Peyer's patch (tissue), 4 donors: ENCODE measurements at places on chromosomes 11 and 22. TPM values are rescaled to one million over a fixed set of nuclear protein-coding genes. Genes with fewer than 3 reads are reported as not detected.

TRPM5 gene
- total RNA-seq = 24.2 TPM

DNA sequence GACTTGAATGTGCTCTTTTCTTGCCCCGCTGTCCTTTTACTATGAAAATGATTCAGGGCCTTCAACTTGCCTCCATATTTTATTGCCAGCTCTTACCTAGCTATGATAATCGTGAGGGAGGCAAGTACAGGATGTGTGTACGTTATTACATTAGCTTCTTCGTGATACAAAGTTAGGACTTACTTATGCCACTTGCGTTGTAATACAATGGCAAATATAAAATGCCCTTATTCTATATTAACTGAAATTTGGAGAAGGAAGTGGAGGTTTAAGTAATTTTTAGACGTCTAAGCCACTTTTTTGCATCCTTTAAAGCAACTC lies 10.8 kb upstream of the CCT8L2 start:
- no peak for DNase-seq

TRIM64C gene
- total RNA-seq = not detected

- no peak for DNase-seq
These were observed 63.2 kb upstream of the HSPA8 start for GRCh38 chr11:123125169-123125568.

- DNase-seq = no peak
These were observed 300.2 kb downstream of the LARGE1 start for GRCh38 chr22:33620085-33620484.

DNA sequence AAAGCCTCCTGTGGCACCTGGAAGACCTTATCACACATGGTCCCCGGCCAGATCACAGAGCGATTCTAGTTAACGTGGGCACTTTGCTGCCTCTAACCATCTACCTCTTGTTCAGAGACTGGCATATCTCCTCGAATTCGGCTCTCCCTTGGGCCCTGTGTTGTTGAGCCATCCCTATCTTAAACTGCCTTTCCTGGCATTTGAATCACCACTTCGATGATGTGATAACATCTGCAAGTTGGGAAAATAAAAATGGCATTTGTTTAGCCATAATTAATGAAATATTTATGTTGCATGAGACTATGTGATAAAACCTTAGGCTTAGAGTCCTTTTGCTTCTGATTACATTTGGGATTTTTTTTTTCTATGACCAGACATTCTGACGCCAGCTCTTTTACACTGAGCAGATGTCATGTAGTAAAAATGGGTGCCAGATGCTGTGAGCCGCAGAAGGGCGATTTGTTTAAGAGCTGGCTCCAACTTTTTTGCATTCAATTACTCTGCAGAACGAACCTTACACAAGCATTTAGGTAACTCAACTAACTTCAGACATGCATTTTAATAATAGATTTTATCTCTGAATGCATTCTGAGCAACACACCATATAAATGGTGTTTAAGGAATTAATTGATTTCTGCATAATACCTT lies 58.5 kb upstream of the PARVA start:
- DNase-seq = no peak

OR51E2 gene
- total RNA-seq = 0.85 TPM

GRCh38 chr11:36030731-36031281 lies 86.9 kb downstream of the LDLRAD3 start:
- no peak for DNase-seq

GRCh38 chr11:43712676-43713075 lies 32.1 kb downstream of the HSD17B12 start:
- DNase-seq = no peak

SCN4B gene
- 2.3 TPM for total RNA-seq

DNA sequence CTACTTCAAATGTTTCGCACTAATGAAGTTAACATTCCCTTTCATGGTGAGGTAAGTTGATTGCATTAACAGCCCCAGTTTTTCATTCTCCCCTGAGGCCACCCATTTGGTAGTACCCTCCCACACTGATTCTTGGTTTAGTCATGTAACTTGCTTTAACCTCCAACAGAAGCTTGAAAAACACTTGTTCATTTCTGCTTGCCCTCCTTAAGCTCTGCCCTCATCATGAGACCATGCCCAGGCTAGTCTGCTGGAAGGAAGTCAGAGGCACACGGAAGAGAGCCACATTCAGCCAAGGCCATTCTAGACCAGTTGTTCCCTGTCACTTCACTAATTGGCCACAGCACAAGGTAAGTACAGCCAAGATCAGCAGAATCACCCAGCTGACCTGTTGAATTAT lies 50.7 kb upstream of the CD44 start:
- no peak for DNase-seq

DNA sequence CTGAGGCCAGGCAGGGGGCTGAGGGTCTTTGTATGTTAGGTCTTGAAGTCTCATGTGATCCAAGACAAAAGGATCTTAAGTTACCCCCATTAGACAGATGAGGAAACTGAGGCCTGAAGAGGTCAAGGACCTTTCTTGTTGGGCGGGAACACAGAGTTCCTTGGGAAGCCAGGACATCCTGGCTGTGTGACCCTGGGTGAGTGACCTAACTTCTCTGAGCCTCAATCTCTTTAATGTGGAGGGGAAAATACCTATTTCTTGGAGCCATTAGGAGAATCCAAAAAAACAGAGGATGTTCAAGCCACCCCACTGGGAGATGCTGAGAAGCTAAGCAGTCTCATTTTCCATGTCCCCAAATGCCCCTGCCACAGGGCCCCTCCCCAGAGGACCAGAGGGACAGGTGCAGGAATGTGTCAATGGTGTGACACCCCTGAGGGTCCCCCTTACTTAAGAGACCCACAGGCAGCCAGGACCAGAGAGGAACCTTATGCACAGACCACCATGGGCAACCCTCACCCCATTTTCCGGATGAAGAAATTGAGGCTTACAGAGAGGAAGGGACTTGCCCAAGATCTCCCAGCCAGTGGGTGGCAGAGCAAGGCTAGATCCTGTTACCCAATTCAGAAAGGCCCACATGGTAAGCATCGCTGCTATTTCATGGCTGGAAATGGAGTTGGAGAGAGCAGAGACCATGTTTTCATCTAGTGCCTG lies 8.0 kb downstream of the RAC2 start:
- DNase-seq = no peak

PITPNM1 gene
- total RNA-seq = 126 TPM

DNA sequence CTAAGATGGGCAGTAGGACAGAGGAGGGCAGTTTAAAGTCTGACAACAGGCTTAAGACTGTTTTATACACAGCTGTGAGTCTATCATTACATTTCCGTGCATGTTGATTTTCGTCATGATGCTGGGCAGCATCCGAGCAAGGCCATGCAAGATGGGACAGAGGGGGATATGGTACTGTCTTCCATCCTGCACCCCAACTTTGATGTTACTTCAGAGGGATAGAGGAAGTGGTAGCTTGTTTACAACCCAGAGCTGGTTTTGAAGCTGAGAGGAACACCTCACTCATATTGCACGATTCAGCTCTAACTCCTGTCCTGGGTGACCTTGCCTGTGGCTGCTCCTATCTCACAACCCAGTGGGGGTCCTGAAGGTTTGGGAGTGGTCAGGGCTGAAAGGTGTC lies 3.0 kb upstream of the SORL1 start:
- no peak for DNase-seq

DNA sequence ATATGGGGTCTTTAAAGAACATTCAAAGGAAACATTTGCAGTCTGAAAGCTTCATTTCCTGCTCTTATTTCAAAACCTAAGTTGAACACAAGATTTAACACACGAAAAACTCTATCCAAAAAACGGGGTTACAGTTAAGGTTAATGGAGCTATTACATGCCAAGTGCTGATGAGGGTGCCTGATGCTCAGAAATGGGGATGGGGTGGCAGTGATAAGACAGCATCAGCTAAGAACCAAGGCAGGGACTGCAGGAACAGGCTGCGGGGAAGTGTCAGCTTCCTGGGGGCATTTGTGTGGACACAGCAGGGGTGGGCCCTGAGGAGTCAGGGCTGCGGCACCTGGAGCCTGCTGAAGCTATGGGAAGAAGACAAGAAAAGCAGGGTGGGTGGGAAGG lies 12.2 kb downstream of the DGCR2 start:
- no peak for DNase-seq

GRCh38 chr22:39625569-39626537 lies 55.3 kb downstream of the CACNA1I start:
- DNase-seq = no peak

DNA sequence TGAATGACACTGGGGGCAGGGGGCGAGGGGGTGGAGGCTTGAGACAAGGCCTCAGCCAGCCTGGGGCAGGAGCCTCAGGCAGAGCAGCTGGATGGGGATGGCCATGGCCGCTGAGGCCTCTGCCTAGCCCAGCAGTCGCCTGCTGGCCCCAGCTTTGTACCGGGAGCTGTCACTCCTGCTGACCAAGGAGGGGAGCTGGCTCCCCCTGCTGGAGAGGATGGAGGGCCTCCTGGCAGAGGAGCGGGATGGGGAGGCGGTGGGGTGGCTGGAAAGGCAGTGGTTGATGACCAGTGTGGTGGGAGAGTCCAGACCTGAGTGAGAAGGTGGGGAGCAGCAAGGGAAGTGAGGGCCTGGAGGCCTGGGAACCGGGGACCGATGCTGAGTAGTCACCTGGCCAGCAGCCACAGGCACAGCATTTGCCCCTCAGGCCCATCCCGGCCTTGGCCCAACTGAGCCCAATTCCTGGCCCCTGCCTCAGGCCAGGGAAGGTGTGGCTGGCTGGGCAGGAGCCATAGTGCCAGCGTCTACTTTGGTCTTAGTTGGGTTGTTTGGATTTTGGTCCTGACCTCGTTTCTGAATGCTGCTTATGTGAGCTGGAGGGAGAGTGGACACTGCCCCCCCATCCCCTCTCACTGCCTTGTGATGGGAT lies 6.0 kb upstream of the SUSD2 start:
- DNase-seq = peak; percentile 69

DNA sequence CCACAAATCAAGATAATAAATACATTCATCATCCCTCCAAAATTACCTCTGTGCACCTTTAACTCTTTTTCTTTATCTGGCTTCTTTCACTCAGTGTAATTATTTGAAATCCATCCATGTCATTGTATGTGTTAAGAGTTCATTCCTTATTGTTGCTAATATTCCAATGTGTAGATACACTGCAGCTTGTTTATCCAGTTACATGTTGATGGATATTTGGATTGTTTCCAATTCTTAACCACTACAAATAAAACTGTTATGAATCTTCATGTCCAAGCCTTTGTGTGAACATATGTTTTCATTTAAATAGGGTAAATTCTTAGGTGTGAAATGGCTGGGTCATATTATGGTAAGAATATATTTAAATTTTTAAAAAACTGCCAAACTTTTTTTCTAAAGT lies 323.3 kb upstream of the NCAM1 start:
- DNase-seq = no peak

- DNase-seq = no peak
These were observed 14.7 kb upstream of the ARHGAP8 start for GRCh38 chr22:44737406-44738346.

TBX10 gene
- total RNA-seq = 16.9 TPM

OR8A1 gene
- total RNA-seq = not detected

OR52I1 gene
- not detected for total RNA-seq

- DNase-seq = peak; percentile 79
These were observed 1.4 kb downstream of the C11orf24 start for GRCh38 chr11:68270196-68271022.

DNA sequence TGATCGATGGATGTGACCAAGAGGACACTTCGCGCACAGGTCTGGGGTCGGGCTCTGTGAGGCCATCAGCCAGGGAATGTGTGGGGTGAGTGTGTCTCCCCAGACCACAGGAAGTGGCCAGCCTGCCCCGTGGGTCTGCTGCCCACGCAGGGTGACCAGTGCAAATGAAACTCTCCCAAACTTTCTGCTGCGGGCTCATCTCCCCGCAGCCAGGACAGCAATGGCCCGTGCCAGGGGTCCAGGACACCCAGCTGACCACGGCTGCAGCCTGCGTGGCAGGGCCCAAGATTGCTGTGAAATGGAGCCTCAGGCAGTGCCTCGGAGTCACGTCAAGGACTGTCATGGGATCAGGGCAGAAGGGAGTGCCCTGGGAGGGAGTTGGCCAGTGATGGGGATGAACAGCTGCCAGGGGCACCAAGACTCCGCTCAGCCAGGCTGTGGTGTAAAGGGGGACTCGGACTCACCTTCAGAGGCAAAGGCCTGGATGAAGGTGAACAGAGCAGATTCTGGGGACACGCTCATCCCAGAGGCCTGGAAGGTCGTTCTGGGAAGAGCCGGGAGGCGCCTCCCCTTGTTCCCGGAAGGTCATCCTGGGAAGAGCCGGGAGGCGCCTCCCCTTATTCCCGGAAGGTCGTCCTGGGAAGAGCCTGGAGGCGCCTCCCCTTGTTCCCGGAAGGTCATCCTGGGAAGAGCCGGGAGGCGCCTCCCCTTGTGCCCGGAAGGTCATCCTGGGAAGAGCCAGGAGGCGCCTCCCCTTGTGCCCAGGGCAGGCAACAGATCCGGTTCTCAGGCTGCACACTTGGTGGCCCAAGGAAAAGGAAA lies 252.6 kb downstream of the BRD1 start:
- DNase-seq = peak; percentile 29

- no peak for DNase-seq
These were observed at the start of gene FXYD6 for GRCh38 chr11:117876341-117877119. FXYD6 (minus strand) TSS chr11:117876658; CDS start chr11:117842776, 33,882 bp downstream.

DNA sequence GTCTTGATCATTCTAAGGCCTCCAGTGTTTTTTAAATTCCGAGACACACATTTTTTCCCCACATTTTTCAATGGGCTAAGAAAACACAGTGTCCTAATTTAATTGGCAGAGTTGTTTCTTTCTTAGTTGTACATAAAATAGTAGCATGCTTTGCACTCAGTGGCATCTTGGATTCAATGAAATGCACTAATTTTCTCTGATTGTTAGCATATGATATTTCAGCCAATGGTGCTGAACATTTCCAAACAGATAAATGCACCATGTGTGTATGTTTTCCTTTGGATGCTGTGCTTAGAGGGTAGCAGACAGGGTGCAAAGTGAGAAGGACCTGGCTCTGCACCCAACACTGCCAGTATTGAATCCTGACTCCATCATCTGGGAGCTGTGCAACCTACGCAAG lies 103.5 kb downstream of the LDLRAD3 start:
- no peak for DNase-seq

DNA sequence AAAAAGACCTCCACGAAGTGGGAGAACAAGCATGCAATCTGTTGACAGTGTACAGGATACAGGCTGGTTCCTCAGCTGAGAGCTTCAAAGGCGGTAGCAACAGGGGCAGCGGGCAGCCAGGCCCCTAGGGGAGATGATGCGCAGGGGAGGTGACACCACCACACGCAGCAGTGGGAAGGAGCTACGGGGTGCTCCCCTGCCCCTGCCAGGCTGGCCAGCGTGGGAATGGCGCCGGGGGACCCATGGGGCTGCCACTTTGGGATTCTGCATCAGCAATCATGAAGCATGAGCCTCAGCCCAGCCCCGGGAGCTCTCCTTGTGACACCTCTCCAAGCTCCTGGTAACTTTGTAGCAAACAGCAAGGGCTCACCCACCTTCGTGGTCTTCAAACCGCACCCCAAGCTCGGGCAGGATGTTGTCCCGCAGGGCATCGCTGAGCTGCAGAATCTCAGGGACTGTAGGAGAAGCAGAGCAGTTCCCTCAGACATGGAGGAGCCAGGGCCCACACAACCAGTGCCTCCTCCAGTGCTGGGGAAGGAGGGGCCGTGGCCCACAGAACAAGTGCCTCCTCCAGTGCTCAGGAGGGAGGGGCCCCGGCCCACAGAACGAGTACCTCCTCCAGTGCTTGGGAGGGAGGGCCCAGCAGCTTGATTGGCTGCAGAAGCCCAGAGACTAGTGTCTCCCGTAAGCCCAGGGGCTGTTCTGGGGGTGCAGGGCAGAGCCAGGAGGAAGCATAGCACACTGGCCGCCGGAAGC lies 14.6 kb upstream of the NAP1L4 start:
- DNase-seq = no peak

- DNase-seq = no peak
These were observed 26.3 kb downstream of the CTR9 start for GRCh38 chr11:10777393-10777793.

HTATIP2 gene
- total RNA-seq = 112 TPM
